Gastrocnemius medialis (tissue), 4 donors: ENCODE measurements at places on chromosomes 11 and 22.

DNA sequence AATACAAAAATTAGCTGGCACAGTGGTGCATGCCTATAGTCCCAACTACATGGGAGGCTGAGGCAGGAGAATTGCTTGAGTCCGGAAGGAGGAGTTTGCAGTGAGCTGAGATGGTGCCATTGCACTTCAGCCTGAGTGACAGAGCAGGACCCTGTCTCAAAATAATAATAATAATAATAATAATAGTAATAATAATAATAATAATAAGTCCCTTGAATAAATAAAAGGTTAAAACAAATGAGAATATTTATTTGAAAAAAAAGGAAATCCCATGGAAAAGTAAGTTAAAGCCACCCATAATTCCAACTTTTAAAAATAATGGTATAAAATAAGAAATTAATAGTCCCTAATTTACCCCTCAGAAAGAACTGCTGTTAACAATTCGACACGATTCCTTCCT, 10.0 kb upstream of the NAV2 start:
- DNase-seq = no peak

DNA sequence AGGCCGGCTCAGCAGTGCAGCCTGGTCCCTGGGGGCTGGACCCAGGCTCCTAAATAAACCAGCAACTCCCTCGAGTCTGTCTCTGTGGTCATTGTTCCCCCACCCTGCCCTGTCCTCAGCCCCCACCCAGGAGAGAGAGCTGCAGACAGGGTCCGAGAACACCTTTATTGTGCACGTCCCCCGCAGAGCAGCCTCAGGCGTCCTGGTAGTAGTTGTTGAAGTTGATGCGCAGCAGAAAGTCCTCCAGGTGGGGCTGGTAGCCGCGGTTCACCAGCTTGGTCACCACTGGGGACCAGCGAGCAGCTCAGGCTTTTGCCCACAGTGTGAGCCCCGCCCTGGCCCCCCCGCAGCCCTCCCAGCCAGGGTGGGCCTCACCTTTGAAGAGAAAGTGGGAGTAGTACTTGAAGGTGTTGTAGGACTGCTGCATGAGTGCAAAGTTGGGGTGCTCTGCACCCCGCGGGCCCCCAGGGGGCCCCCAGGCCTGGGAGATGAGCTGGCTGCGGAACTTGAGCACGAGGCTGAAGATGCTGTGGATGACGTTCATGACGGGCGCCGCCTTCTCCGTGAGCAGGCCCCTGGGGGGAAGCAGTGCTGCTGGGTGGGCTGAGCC, 16.8 kb downstream of the SELENOO start:
- no peak for DNase-seq

DNA sequence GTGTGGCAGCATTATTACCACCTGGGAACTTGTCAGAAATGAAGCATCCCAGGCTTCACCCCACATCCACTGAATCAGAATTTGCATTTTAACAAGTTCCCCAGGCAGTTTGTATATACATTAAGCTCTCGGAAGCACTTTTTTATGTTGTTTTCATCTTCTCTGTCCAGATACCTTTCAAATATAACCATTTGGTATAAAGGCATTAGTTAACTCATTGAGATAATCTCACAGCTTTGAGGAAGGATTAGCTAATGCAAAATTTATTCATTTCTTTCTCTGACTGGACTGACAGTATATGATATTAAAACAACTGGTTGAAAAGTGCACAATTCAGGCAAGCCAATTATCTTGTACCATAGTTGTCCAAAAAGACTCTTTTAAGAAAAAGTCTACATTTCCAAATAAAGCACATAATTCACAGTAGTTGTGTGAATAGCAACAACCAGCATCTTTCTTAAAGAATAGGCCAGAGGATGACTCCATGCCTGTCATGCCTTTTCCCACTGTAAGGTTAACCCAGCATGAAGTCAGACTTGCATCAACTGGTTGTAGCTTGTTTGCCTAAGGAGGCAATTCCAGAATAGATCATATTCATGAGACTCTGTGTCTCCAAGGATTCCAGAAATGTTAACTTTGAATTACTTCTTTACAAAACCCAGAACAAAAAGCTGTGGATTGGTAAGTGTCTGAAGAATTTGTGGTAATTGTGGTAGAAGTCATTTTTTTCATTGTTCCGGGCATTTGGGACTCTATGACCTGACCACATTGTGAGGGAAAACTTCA, 254.3 kb upstream of the SESN3 start:
- DNase-seq = no peak

DNA sequence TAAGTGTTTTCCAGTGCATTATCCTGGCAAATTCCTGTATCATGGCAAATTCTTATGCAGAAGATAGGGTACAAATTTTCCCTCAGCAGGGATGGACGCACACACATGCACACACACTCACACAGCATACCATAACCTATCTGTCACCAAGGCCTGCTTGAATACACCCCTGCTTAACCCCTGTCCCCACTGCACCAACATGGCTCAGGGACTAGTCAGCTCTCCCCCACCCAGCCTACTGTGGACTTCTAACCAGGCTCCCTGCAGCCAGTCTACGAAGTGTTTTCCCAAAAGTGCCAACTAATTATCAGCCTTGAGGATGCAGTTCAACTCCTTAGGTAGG, 63.1 kb downstream of the RAB30 start:
- no peak for DNase-seq

DNA sequence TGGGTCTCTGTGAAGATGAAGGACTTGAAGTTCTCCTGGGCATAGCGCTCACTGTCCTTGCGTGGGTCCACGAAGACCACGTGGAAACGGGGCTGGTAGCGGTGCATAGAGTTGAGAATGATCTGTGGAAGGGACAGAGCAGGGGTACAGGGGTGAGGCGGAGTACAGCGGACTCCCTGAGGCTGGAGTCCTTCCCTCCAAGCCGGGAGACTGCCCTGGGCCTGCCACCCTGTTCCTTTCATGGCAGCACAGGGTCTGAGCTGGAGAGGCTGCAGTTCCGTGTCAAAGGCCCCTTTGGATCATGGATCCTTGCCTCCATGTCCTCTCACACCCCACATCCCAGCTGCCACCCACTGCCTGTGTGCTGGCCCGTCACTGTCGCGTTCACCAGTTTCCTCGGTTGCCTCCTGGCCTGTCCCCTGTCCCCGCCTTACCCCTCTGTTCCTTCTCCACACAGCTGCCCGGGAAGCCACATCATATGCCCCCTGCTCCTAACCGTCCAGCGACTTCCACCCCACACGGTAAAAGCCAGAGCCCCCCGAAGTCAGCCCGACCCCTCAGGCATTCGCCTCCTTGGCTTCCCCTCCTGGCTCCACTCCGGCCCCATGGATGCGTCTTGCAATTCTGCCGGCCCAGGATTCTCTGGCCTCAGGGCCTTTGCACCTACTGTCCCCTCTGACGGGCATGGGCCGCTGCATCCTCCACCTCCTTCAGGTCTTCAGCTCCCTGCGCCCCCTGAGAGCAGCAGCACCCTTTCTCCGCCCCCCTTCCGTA, 3.4 kb upstream of the NUDT8 start:
- DNase-seq = no peak

DNA sequence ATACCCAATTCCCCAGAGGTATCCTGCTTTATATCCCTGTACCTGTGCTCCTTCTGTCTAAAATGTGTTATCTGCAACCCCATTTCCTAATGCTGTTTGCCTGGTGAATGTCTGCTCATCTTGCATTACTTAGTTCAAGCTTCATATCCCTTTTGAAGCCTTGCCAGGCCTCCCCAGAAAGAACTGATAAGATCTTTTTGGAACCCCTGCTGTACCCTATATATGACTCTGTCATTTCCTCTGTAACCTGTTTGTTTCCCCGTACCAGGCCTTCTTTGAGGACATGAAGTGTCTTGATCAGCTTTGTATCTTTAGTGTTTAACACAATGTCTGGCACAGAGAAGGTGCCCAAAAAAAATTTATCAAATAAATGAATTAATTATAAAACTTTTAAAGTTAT, 77.6 kb downstream of the LIF start:
- no peak for DNase-seq

- DNase-seq = no peak
These were observed 270.8 kb downstream of the SBF2 start for GRCh38 chr11:10023212-10023611.

GRCh38 chr11:75028321-75028720, 39.6 kb downstream of the NEU3 start:
- no peak for DNase-seq
